Activated T-helper 1 cell treated with Interleukin-2 at 50 U/mL for 16 hours (primary cell): ENCODE measurements at places on chromosomes 4 and X.

DNA sequence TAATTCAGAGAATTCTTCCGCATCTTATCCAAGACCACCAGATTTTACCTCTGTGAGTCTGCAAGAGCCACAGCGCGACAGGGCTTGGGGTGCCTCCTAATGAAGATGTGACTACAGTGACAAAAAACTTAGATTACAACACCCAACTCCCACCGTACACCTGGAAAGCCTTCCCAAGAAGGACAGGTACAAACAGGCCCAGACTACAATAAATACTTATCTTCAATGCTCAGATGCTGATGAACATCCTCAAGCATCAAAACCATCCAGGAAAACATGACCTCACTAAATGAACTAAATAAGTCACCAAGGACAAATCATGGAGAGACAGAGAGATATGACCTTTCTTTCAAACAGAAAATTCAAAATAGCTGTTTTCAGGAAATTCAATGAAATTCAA lies 20.8 kb upstream of the ABCG2 start:
- no peak for DNase-seq

DNA sequence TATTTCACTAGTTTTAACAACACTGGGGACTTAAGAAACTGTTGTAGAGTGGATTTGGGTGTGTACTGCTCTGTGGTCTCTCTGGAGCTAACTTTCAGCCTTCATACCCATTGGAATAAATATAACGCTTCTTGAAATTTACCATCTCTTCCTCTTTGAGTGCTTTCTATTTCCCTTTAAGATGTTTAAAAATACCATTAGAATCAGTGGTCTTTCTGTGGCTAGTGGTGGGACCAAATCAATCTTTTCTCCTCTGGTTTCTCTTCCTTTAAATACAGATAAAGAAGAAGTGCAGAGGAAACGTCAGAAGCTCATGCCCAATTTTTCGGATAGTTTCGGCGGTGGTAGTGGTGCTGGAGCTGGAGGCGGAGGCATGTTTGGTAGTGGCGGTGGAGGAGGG lies 92.0 kb downstream of the NFKB1 start:
- no peak for DNase-seq

DNA sequence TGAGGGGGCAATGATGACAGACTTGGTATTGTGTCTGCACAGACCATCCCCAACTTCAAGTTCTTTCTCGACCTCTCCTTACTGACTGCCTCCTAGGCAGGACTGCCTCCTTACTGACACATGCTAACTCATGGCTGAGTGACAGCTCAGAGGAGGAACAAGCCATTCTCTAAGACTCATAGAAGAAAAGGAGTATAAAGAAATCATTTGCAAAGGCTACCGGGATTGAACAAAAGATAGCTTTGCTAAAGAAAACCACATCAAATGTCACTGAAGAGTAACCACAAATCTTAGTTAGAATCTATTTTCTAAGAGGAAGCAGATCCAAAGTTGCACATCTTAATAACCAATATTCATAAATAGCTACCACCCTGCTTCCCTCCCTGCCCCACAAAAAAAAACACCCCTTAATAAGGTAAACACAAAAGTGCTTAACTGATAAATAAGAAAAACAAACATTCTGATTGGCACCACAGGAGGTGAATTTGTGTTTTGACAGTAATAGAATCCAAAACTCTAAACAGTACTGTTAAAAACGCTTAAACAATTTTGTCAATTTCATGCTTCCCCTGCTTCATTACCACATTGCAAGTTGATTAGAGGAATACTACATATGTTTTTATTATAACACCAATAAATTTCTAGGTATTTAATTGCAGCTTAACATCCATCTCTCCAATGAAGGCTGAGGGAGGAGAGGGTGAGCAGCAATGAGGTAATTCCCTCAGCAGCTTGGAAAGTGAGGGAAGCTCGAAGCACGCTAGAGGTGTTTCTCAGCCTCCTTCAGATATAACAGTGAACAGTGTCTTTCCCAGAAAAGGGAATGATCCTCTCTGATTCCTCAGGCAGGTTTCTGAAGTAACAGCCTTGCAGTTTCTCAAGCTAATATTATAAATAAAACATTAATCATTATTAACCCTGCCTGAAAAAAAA lies 160.0 kb downstream of the HNRNPD start:
- DNase-seq, result no peak

GRCh38 chrX:31333165-31333831 lies 261.5 kb upstream of the FTHL17 start:
- DNase-seq, result no peak

DNA sequence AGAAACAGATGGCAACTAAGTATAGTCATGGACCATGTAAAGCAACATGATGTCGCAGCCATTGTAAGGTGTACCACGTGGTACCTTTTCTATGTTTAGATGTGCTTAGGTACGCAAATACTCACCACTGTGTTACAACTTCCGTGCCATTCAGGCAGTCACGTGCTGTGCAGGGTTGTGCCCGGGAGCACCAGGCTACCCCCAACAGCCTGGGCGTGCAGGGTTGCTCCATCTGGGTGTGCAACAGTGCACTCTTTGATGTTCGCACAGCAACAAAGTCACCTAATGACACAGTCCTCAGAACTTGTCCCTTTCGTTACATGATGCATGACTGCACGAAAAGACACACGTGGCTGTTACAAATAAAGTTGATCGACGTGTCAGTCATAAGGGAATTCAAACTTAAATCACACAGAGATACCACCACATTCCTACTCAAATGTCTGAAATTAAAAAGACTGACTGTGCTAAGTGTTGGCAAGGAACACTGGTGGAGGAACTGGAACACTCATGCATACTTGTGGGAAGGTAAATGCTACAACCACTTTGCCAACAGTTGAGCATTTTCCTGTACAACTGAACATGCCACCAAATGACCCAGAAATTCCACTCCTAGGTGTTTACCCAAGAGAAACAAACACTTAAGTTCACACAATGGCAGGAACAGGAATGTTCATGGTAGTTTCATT lies 24.3 kb downstream of the CPLX1 start:
- no peak for DNase-seq

GRCh38 chrX:39196192-39197102 lies 395.2 kb downstream of the MID1IP1 start:
- no peak for DNase-seq

- peak; percentile 58 for DNase-seq
These were observed 4.6 kb downstream of the MAGIX start for GRCh38 chrX:49166914-49167739.

DNA sequence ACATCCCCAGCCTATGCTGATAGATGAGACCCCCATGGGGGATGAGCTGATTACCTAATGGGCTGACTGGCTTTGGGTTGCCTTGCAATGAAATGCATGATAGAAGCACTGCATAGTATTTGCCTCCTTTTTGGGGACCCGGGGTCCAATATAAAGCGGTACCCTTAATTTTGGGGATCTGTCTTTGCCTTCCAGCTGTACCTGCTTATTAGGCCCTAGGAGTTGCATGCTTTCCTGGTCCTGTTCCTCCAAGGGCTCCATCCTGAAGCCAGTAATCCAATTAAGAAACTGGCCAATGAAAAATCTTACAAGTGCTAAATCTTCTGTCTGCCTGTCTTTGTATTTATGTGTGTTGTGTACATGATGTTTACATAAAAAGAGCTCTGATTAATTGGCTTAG lies 791.6 kb downstream of the TRIML1 start:
- DNase-seq, result no peak

DNA sequence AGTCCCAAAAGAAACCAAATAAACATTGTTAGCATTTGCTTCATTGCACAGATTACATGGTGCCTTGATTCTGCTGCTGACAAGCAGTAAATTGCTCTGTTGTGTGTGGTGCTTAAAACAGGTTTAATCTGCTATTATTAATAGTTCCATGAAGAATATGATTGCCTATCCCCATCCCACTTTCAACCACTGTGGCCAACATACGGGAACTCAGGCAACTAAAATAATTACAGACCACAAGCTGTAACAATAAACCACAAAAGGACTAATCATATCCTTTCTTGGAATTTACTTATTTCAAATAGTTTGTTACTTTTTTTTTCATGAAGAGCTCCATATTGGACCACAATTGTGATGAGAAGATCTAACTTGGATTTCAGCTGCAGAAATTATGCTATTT lies 131.5 kb downstream of the PACRGL start:
- DNase-seq, result no peak

GRCh38 chrX:17592117-17592516 lies 145.2 kb upstream of the SCML1 start:
- no peak for DNase-seq

DNA sequence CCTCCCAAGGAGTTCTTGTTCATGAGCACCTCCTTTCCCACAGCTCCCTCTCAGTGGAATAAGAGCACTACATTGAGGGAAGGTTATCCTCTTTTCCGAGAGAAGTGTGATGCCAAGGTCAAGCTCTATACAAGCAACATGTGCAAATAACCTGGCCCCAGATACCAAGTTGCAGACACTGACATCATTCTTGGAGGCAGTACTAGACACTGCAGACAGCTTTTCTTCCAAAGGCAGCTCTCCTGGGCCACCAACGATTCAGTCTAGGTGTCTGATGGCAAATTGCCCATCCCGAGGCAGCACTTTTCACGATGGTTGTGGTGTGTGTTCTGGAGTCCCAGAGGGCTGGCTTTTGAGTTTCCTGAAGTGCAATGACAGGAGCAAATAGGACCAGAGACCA lies 384.9 kb downstream of the TLL1 start:
- DNase-seq, result no peak

DNA sequence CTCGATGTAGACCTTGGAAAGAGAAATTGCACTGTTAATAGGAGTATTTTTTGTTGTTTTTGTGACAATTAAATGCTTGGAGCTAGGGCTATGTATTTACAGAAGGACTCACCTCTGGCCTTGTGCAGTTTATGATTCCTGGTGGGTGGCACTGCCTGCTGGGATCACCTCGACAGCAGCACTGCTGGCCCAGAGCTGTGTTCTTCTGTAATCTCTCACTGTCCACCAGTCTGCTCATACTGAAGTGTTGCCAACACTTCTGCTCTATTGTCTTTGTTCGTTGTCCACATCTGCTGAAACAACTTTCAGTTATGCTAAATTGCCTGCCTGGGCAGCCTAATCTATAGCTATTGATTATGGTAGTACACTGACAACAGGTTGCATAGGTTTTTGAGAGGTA lies 194.4 kb upstream of the ANK2 start:
- no peak for DNase-seq

DNA sequence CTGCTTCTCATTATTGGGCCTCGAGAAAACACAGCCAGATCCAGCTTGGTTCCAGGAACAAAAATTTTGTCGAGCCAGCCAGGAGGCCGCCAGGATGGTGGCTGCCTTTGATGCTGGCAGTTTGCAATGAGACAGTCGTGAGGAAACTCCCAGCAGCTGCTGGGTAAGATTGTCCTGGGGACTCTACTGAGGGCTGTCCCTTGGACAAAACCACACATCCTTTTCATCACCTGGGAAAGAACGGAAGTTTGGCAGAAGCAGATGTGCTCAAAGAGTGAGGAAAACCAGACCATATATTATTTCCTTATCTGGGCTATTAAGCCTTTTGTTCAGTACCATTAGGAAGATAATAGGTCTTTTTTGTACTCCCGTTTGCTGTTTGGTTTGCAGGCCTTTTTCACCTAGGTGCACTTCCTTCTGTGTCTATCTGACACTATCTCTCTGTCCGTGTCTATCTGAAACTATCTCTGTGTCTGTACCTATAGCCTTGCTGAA lies 13.4 kb upstream of the PAPSS1 start:
- no peak for DNase-seq

DNA sequence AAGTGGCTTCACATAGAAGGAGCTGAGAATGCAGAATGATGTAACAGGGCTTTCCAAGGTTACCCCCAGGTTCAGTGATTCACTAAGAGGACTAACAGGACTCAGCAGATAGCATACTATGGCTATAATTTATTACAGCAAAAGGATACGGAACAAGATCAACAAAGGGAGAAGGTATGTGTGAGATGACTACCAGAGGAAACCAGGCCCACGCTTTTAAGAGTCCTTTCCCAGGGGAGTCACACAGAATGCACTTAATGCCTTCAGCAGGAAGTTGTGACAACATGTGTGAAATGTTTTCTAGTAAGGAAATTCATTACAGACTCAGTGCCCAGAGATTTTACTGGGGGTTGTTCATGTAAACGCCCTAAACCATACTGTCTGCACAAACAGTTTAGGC lies 373.6 kb upstream of the MAGEB2 start:
- DNase-seq, result no peak

- no peak for DNase-seq
These were observed 148.9 kb downstream of the SOX3 start for GRCh38 chrX:140355922-140356321.

- no peak for DNase-seq
These were observed 292.5 kb downstream of the CAMK2D start for GRCh38 chr4:113469023-113469390.

GRCh38 chr4:1608821-1609500 lies 75.2 kb downstream of the FAM53A start:
- no peak for DNase-seq

DNA sequence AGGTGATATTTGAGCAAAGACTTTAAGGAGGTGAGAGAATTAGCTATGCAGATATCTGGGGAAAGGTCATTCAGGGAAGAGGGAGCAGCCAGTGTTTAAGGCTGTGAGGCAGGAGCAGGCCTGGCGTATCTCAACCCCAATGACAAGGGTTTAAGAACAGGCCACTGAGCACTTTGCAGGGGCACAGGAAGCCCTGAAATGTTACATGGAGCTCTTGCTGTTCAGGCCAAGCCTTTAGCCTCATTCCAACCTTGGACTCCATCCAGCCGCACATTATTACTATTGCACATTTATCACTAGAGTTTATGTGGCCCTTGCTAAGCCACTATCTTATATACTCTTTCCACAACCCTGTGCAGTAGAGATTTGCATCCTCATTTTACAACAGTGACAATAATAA lies 114.0 kb downstream of the EFNB1 start:
- DNase-seq, result no peak

DNA sequence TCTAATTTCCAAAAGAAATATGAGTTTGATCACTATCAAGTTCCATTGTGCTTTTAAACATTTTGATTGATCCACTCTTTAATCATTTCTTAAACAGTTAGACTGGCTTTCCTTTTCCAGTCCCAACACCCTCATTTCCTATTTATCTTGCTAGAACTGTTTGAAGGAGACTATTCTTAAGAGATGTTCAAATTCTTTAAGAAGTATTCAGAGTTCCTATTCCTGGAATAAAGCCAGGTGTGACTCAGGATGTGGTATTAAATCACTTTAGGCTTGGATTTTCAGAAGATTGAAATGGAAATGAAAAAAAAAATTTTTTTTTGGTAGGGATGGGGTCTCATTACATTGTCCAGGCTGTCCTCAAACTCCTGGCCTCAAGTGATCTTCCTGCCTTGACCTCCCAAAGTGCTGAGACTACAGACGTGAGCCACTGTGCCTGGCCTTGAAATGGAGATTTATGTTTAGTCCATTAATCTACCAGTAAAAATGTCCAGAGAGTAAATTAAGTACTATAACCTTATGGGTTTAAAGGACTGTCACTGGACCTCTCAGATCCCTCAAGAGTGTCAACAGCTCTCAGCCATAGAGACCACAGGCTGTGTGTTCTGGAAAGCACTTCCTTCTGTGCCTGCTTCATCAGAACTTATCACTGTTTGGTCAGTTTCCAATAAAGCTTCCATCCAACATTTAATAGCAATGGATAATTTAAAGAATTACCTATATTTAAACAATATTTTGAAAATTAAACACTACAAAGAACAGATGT lies 90.7 kb downstream of the CDS1 start:
- DNase-seq, result no peak

GRCh38 chrX:11412715-11413623 lies 119.8 kb downstream of the AMELX start:
- no peak for DNase-seq
